Activated naive CD8-positive, alpha-beta T cell treated with anti-CD3 and anti-CD28 coated beads, Interleukin-2, amount 50 U/mL, for 16 hours (primary cell): ENCODE measurements at places on chromosomes 11 and 22.

- DNase-seq: no peak
Measured at GRCh38 chr11:45722144-45722543, 56.7 kb upstream of the CHST1 start.

GRCh38 chr22:23681026-23681809 lies 9.6 kb upstream of the RGL4 start:
- no peak for DNase-seq

DNA sequence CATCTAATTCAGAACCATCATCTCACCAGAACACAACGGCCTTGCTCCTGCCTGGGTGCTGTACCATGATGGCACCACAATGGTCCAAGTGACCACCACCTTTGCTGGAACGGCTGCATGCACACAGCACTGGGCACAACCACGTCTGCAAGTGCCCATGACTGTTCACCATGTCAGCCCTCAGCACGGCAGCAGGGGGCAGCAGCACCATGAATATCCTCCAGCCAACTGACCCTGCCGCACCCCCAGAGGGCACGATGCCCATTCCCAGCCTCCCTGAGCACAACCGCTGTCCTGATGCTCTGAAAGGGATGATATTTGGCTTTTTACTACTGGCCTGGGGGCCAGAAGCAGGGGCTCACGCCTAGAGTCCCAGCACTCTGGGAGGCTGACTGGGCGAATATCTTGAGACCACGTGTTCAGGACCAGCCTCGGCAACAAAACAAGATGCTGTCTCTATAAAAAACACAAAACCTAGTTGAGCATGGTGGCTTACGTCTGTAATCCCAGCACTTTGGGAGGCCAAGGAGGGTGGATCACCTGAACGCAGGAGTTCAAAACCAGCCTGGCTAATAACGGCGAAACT lies 25.7 kb downstream of the DRD4 start:
- no peak for DNase-seq

GRCh38 chr11:97502201-97502600 lies 1112.4 kb downstream of the JRKL start:
- DNase-seq: no peak

DNA sequence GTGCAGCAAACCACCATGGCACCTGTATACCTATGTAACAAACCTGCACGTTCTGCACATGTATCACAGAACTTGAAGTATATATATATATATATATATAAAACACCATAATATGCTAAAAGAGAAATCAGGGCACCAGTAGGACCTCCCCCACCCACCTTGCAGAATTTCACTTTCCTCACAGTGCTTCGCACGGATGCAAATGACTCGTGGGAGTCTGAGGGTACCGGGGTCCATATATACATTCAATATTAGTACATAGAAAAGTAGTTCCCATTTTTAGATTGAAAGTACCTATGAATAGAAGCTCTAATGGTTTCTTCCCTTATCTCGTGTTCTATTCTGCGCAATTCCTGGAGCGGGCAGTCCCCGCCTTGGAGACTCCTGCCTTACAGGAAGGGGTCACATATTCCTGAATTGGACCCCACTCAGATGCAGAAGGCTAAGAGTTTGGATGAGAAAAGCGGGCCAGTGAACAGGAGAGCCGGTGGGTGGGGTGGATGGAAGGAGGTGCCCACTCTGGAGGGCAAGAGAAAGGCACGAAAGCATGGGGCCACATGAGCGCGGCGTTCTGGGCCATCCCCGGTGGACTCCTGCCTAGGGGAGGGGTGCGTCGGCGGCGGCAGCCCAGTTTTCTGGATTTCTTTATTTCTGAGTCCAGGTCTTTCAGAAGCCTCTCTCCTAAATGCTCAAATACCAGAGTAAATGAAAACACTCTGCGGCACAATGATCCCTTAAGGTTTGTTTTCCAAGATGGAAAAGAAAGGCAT lies 136.3 kb downstream of the ETS1 start:
- no peak for DNase-seq

DNA sequence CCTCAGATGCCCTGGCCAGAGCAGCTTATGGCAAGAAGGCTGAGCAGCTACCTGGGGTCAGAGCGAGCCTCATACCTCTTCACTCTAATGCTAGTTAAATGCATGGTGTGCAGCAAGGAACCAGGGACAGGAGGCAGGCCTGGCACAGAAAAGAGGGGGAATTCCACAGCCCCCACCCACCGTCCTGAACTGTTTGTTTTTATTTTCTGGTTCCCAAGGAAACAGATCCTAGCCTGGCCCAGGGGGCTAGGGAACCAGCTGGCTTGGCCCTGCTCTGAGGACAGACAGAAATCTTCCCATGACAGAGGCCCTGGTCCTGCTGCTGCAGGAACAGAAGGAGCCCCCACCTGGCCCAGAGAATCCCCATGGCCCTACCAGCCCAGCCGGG lies 40.4 kb downstream of the SLCO2B1 start:
- no peak for DNase-seq

GRCh38 chr11:98453378-98453777 lies 567.4 kb upstream of the CNTN5 start:
- DNase-seq: no peak
